ENCODE measurements at places on chromosomes 12 and 14.

DNA sequence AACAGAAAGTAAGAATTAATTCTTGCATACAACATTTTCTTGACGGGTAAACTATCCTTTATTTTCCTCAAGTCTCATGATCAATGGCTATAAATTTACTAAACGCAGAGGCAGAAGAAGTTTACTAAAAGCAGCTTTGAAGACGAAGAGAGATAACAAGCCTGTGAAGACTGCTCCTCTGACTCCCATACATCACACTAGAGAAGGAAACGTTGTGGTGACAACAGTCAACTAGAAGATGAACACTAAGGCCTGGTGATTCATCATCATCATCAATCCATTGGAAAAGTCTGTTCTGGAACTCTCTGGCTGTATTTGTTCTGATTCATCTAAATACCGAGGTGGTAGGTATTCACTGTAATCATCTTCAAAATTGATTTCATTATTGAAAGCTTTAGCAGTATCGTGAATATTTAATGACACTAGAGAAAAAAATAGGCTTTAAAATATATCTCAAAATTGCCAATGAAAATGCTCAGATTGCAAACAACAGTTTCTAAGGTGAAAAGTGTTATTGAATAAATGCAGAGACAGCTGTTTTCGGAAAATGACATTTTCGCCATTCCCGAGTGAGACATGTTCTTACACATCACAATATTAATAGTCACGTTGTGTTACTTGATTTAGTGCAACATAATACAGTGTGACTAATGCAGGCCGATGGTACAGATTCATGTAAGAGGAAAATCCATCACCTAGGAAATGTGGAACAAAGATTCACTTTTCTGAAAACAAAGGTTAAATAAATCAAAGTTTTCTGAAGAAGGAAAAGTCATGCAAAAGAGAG lies 260.5 kb downstream of the C12orf50 start:
- no peak for DNase-seq

GRCh38 chr12:131493068-131493826 lies 217.6 kb upstream of the SFSWAP start:
- no peak for DNase-seq

- no peak for DNase-seq
These were observed 419.5 kb downstream of the TMEM121 start for GRCh38 chr14:105945896-105946295.

- DNase-seq: no peak
These were observed 38.1 kb downstream of the DIO3 start for GRCh38 chr14:101599234-101599885.

All from Caco-2 (cell line).